ENCODE measurements at places on chromosomes 12 and 14. TPM values are rescaled to one million over a fixed set of nuclear protein-coding genes. Genes with fewer than 3 reads are reported as not detected.

Gene RPS6KL1
- 3.4 TPM for total RNA-seq

Gene ARHGAP9
- 154 TPM for total RNA-seq

Gene KRT77
- not detected for total RNA-seq

Gene CHURC1
- total RNA-seq: 67.7 TPM

Gene ZNF219
- 6.4 TPM for total RNA-seq

Gene CIT
- 6.2 TPM for total RNA-seq

Gene KLHL33
- 0.27 TPM for total RNA-seq

GRCh38 chr12:1059162-1059561, 68.1 kb downstream of the ERC1 start:
- DNase-seq: no peak

DNA sequence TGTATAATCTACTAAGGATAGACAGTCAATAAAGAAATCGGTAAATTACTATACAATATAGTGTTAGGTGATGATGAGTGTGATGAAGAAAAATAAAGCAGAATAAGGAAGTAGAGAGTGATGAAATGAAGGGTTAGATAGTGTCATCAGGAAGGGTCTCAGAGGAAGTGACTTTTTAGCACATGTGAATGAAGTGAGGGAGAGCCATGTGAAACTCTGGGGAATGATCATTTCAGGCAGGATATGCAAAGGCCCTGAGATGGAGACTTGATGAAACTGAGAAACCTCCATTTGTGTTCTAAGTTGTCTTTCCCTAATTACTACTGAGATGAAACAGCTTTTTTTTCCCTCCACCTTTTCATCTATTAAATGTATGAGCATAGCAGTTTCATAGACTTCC, 19.4 kb upstream of the GNPTAB start:
- no peak for DNase-seq

DNA sequence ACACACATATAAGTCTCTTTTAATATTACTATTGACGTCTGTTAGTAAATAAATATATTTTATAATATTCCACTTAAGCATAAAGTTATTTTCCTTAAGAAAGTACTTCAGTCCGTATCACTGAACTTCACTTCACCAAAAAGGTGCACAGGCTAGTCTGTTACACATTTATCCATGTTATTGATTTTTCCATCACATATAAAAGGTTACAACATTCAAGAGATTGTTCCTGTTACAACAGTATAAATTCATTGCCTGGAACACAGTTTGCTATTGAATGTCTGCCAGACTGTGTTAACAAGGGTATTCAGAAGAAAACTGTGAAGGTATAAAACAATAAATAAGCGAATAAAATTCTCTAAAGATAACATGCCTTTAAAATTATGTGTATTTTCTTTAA, 175.9 kb downstream of the NTS start:
- DNase-seq: no peak

DNA sequence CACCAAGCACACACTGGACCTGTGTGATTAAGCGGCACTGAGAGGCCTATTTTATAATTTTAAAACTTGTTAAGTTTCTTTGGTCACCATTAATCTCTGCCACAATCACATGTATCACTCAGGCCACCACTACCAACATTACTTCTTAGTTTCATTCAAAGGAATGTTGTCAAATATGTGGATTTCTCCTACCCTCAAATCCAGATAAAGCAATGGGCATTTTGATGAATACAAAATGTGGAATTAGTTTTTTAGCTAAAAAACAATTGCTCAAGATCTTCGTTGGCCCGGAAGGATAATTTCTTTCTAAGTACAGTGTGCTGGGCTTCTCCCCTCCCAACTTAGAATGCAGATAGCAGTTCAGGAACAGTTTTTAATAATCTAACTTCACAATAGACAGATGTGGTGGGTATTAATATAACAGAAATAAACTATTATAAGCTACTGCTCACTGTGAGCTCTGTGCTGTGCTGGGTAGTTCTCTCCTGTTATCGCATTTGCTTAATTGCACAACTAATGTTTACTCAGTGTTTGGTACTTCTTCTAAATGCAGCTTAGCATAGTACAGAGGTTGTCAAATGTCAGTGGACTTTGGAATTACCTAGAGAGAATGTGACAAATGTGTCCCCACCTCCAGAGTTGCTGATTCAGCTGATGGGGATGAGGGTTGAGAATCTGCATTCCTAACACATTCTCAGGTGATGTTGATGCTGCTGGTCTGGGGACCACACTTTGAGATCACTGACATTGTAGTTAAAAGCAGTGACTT, 266.7 kb upstream of the AMIGO2 start:
- DNase-seq: no peak

DNA sequence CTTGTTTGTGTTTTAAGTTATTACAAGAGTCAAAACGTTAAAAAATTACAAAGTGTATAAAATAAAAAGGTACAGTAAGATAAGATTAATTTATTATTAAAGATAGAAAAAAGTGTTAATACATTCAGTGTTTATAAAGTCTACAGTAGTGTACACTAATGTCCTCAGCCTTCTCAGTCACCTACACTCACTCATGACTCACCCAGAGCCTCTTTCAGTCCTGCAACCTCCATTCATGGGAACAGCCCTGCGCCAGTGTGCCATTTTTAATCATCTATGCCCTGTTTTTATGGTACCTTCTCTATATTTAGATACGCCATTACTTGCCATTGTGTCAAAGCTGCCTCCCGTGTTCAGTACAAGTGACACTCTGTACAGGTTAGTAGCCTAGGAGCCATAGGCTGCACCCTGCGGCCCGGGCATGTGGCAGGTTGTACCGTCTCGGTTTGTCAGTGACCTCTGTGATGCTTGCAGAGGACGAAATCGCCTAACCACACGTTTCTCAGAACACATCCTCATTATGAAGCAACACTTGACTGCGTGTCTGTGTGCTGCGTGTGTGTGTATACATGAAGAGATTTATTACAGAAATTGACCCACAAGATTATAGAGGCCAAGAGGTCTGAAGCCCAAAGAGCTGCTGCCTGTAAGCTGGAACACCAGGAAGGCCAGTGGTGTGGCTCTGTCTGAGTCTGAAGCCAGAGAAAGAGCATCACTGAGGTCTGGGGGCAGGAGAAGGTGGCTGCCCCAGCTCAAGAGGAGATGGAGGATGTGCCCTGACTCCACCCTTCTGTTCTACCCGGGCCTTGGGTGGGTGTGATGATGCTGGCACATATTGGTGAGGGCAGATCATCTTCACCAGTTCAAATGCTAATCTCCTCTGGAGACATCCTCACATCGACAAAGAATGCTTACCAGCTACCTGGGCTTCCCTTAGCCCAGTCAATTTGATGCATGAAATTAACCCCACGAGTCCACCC, 116.6 kb upstream of the C14orf180 start:
- no peak for DNase-seq

DNA sequence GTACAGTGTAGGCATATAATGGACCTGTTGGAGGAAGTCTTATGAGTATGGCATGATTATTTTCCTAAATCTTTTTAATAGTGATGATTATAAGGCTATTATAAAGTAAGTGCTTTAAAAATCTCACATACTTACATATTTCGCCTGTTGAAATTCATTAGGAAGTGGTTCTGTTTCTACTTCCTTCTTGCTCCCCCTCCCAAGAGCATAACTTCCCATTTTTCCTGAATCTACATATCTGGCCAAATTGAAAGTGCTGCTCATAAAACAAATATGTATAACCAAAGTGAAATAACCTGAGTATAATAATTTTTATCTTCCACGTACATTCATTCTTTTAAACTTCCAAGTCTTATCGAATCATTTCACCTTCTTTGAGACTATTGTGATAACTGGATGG, 455.6 kb upstream of the SEL1L start:
- DNase-seq: no peak

DNA sequence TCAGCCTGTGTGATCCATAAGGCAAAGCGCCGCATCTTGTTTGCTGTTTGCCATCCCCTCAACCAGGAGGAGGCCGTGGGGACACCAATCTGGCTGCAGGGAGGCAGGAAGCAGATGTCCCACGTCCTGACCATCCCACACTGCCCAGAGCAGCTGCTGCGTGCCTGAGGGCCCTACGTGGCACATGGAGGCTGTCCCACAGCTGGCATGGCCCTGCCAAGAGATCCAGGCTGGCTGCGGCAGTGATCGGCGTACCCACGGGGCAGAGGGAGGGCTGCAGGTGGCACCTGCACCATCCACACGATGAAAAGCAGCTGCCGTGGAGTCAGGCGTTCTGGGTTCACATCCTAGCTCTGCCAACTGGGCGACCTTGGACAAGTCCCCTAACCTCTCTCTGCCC, 42.0 kb downstream of the NCOR2 start:
- no peak for DNase-seq

DNA sequence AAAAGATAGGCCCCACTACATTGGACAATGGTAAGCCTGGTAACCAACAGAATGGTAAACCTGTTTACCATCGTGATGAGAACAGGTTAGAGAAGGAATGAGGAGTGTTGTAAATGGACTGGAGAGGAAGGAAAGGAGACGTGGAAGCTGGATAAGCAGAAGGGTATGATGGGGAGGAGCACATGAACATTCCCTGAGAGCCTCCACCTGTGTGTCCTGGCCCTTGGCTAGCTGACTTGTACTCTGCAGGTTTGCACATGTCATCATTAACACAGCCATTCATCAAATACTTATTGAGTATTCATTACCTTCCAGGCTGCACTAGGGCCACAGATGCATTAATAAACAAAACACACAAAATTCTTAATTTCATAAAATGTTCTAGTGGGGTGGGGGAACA, 4.3 kb upstream of the IL26 start:
- no peak for DNase-seq

GRCh38 chr12:81079280-81080076, 1.6 kb downstream of the ACSS3 start:
- DNase-seq: no peak

All from B cell (primary cell).